ENCODE measurements at places on chromosomes 11 and 22.
A peak's percentile ranks its signal among the peaks of the same experiment; 100 is the strongest.

DNA sequence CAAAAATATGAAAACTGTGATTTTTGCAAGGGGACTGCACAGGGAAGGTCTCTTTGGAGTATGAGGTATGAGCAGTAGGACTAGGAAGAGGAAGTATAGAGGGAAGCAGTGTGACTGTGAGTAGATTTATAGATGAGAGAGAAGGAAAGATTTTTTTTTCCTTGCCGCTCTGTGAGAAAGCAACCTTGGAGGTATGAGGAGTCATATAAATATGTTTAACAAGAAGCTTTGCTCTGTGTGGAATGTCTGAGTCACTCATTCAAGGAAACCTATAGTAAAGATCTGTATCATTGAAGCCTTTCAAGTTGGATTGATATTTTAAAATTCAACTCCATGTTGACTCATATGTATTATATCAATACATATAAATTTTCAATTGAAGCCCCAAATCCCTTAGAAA lies 26.2 kb downstream of the DNHD1 start:
- DNase-seq, result no peak

DNA sequence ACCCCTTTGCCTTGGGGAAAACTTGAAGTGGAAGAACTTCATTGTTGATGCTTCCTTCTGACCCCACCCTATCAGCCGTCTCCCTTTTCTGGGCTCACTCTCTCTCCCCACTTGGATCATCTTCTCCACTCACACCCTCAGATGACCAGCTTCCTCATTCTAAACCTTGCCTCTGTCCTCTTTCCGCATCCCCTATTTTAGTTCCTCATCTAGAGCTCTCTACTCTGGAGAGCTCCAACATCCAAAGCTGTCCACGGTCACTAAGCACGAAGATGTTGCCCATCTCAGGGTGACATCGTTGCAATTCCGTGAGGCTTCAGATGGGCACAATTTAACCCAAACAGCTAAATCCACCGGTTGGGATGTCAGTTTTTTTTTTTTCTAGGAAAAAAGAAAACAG lies 31.6 kb upstream of the ME3 start:
- peak; percentile 72 for DNase-seq

- DNase-seq, result no peak
These were observed 1642.2 kb downstream of the LRRC4C start for GRCh38 chr11:39817241-39817640.

DNA sequence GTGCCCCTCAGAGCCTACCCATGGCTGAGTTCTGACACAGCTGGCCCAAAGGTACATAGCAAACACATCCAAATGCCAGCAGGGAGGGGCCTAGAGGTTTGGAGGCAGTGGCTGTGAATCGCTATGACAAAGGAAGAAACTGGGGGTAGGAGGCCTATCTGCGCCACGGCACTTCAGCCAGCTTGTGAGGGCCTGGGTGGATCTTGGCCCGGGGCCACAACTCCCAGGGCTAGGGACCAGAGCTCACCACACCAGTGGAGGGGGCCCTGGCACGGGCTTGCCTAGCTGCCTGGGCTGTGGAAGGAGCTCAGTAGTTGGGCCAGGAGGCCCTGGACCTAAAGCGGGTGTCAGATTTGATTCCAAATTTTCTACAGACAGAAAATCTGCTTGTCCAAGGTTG lies 9.4 kb upstream of the NAP1L4 start:
- no peak for DNase-seq

DNA sequence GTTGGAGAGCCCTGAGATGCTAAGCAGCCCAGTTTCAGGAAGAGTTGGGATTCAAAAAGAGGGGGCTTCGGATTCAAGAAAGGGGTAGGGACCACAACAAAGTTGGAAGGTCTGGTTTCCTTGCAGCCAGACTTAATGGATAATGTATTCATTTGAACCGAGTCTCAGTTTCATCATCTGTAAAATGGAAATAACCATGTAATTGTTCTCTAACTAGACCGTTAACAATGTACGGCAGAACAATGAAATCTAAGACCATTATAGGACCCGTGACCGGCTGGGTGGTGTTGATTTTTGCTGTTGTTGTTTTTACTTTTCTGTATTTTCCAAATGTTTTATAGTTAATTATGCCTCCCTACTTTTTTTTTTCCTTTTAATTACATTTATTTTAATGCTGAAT lies 6.4 kb upstream of the MRPL48 start:
- DNase-seq, result no peak

DNA sequence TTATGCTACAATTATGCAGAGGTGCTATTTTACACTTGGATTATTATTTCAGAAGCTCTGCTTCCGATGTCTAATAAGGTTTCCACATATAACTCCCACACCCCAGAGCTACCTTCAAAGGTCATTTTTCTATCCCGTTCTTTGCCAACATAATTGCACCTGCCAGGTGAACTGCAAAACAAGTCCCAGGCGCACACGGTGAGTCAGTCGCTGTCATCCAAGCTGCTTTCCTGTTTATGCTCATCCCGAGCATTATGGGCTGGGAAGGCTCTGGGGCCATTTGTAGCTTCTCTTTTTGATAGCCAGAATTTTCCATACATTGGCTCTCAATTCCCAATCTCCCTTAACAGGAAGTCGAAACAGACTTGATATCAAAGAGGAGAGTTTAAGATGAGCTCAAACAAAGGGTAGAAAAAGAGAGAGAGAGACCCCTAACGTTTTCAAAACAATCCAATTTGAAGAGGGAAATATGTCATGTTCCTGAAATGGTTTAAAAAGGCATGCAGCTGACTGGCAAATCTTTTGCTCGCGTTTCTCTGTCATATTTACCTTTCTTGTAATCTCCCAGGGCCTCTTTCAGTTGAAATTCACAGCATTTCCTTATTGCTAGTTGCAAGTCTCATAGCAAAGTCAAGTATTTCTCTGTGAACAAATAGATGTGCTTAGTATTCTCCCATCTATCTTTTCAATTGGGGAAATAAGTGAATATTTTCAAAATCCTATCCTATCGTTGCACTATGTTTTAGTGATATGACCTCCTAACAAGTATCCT lies 815.9 kb downstream of the KCNA4 start:
- DNase-seq, result no peak

GRCh38 chr11:65633390-65634108 lies 4.4 kb upstream of the SIPA1 start:
- no peak for DNase-seq

DNA sequence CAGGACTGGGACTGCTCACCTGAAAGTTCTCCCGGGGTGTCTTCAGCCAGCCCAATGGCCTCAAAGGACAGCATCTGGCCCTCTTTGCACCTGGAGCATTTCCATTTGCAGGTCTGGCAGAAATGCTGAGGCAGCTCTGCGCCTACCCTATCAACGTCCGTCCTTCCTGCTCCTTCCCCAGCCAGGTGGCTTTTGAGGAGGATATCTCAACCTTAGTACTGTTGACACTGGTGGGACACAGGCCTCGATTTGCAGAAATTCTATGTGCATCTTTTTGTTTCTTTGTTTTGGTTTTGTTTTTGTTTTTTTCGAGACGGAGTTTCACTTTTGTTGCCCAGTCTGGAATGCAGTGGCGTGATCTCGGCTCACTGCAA lies 5.0 kb downstream of the MOGAT2 start:
- no peak for DNase-seq

- DNase-seq, result no peak
These were observed 6.1 kb downstream of the SIPA1 start for GRCh38 chr11:65643971-65644370.

GRCh38 chr11:71305041-71305440 lies 52.7 kb upstream of the SHANK2 start:
- DNase-seq, result no peak

DNA sequence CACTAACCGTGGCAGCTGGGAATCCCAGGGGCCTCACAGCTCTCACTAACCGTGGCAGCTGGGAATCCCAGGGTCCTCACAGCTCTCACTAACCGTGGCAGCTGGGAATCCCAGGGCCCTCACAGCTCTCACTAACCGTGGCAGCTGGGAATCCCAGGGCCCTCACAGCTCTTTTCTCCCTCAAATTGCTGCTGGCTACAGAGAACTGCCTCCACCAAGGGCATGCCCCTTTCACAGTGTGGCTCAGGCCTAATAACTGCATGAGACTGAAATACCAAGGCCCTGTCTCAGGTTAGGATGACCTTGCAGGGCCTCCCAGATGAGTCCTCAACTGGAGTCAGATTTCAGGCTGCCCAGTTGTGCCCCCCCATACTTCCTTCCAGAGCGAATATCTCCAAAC lies 35.1 kb upstream of the GGTLC2 start:
- no peak for DNase-seq
